ENCODE measurements at places on chromosomes 13 and 19. TPM values are rescaled to one million over a fixed set of nuclear protein-coding genes. Genes with fewer than 3 reads are reported as not detected.

NKPD1 gene
- total RNA-seq, result 0.52 TPM

GARIN5A gene
- total RNA-seq, result 5.0 TPM

DNA sequence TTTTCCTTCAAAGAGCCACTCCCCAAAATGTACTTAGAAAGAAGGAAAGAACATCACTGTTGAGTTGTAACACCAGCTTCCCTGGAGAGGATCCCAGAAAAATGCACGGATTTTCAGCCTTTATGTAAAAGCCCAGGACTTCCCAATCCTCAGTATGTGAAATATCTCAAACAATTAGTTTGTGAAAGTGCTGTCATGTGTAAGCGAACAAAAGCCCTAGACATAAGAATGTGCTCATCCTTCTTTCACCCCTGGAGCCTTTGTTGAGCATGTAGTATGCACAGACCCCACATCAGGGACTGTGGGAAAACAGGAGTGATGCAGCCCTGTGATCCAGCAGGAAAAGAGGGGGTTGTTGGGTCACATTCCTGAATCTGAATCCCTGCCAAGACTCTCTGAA lies 441.4 kb upstream of the ZNF507 start:
- DNase-seq, result no peak

GRCh38 chr13:43300865-43301264 lies 277.5 kb downstream of the DNAJC15 start:
- no peak for DNase-seq

DNA sequence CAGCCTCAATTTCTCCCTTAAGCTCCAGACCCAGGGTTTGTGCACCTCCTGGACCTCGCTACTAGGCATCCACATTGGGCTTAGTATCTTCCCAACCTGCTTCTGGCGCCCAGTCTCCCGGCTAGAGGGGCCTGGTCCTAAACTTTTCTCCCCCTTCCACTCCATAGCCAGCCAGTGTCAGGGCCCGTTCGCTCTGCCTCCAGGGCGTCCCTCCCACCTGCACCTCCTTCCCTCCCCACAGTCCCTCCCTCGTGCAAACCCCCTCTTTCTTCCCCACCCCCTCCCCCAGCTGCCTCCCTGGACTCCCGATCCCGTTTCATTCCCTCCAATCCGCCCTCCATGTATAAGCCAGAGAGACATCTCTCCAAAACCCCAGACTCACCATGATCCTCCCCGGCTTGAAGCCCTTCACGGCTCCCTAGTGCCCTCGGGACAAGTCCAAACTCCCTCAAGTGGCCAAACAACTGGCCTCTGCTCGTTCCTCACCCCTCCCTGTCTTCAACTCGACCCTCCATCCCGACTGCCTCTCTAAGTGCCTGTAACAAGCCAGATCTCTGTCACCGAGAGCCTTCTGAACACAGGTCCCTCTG lies 997 bp upstream of the SAMD4B start:
- no peak for DNase-seq

All from mucosa of gallbladder (tissue), 1 donor.